Progenitor cell of endocrine pancreas (in vitro differentiated cells): ENCODE measurements at places on chromosomes 2 and 18. TPM values are rescaled to one million over a fixed set of nuclear protein-coding genes. Genes with fewer than 3 reads are reported as not detected.
A peak's percentile ranks its signal among the peaks of the same experiment; 100 is the strongest.

ADCYAP1 gene
- total RNA-seq = 0.11 TPM in 1 of 2 replicates, not detected in the other

MC2R gene
- not detected in 2 replicates for total RNA-seq

MDH1B gene
- total RNA-seq = 2.8 and 3.0 TPM in 2 replicates

EMILIN2 gene
- 8.7 and 12.5 TPM in 2 replicates for total RNA-seq

DNA sequence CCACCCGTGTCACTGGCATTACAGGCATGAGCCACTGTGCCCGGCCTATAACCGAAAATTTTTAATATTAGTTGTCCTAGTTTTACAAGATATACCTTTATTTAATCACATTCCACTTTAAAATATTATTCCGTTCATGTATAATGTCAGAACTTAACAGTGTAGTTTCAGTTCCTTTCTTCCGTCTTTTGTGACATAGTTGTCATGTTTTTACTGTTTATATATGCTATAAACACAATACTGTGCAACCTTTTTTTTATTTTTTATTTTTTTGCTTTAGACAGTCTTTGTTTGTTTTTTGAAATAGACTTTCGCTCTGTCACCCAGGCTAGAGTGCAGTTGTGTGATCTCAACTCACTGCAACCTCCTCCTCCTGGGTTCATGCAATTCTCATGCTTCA is 129.5 kb upstream of the TTC27 start:
- H3K4me1 ChIP-seq = no peaks in the 10 kb centered on the region
- H3K27ac ChIP-seq = no peak overlapping the region

DNA sequence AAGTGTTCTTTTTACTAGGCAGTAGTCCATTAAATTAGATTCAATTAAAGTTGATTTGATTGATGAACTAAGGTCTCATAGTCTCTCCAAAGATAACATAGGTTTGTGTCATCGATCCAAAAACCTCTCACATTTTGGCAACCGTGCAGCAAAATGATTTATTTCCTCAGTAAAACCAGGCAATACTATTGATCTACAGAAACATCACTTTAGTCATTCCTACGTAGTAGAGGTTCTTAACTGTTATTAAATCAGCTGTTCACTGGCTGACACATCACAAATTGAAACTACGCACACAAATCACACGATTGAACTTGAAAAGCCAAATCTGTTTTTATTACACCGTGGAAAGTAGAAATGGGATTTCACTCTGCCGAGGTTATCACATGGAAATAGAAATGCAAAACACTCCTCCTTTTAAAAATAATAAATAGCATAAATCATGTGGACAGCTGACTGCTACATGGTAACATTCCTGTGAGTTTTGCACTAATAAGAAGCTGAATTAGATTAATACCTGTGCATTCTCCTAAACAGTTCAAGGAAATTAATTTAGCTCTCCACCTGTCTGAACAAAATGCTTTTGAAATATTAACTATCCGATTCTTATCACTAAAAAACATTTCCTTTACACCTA is 262.5 kb downstream of the CDH20 start:
- H3K27ac ChIP-seq = no peak overlapping the region
- no peak overlapping the region for H3K4me3 ChIP-seq
- no peaks in the 10 kb centered on the region for H3K36me3 ChIP-seq
- peaks cover 3% of the 10 kb centered on the region for H3K27me3 ChIP-seq
- no peaks in the 10 kb centered on the region for H3K4me1 ChIP-seq

DNA sequence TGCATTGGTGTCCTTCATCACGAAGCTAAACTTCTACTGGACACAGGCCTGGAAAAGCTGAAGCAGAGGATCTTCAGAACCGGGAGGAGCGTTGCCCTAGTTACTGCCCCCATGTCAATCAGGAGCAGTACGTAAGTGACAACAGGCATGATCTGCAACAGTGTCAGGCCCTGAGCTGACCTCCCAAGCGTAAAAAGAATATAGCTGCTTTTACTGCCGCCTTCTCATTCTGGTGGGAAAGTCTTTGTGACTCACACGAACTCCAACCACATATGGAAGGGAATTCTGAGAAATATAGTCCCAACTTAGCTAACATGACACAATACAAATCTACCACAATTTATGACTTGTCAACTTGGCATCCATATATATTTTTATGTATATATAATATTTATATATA is 1007.7 kb upstream of the CDH2 start:
- peaks cover 3% of the 10 kb centered on the region for H3K4me1 ChIP-seq
- H3K4me3 ChIP-seq = no peak overlapping the region
- H3K27me3 ChIP-seq = no peaks in the 10 kb centered on the region
- no peaks in the 10 kb centered on the region for H3K36me3 ChIP-seq
- no peak for DNase-seq
- no peak overlapping the region for H3K27ac ChIP-seq

DNA sequence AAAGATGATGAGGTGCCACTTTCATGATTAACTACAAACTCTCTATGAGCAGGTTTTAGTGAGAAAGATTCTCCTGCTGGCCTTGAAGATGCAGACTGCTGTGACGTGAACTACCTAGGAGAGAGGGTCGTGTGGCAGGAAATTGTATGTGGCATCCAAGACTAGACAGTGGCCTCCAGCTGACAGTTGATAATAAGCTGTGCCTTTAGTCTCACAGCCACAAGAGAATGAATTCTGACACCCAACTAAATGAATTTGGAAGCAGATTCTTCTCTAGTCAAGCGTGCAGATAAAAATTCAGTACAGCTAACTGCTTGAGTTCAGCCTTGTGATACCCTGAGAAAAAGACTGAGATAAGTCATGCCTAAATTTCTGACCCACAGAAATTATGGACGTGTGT is 169.0 kb upstream of the COL3A1 start:
- no peaks in the 10 kb centered on the region for H3K36me3 ChIP-seq
- no peak overlapping the region for H3K27ac ChIP-seq
- no peak overlapping the region for H3K4me3 ChIP-seq
- no peaks in the 10 kb centered on the region for H3K4me1 ChIP-seq

- H3K4me3 ChIP-seq = no peak overlapping the region
- H3K4me1 ChIP-seq = peaks cover 22% of the 10 kb centered on the region
- DNase-seq = no peak
- peak overlapping the region; percentile 74 for H3K27ac ChIP-seq
- no peaks in the 10 kb centered on the region for H3K27me3 ChIP-seq
Measured at GRCh38 chr2:218230882-218231281, 13.9 kb downstream of the ARPC2 start.

DNA sequence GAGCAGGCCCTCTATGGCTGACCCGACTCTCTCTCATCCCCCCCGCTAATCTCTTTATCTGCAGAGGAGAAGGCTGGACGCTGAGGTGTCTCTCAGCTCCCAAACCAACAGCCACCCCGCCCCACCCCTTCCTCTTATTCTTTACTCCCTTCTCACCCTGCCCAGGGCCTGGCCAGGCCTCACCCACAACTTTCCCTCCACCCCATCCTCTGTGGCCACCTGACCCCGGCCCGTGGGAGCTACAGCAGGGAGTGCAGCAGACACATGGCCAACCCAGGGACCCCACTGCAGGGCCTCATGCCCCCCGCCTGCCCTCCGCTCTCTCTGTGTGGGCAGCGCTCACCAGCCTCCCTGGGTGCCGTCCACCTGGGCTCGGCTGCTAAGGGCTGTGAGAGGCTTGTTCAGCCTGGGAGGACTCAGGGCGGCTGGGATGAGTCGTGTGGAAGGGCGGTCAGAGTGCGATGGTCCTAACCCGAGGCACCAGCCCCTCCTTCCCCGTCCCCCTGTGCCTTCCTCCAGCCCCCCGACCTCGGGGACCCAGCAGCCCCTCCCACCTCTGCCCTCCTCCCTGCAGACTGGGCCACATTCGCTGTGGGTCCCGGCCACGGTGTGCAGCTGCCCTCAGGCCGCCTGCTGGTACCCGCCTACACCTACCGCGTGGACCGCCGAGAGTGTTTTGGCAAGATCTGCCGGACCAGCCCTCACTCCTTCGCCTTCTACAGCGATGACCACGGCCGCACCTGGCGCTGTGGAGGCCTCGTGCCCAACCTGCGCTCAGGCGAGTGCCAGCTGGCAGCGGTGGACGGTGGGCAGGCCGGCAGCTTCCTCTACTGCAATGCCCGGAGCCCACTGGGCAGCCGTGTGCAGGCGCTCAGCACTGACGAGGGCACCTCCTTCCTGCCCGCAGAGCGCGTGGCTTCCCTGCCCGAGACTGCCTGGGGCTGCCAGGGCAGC is 6.8 kb downstream of the NEU4 start:
- no peak overlapping the region for H3K4me3 ChIP-seq
- peaks cover 4% of the 10 kb centered on the region for H3K27me3 ChIP-seq

GRCh38 chr2:220106065-220106464 is 478.6 kb downstream of the SLC4A3 start:
- DNase-seq = no peak
- no peak overlapping the region for H3K4me3 ChIP-seq
- H3K4me1 ChIP-seq = peaks cover 6% of the 10 kb centered on the region
- H3K36me3 ChIP-seq = no peaks in the 10 kb centered on the region
- no peak overlapping the region for H3K27ac ChIP-seq

GRCh38 chr18:38241736-38242135 is 676.1 kb upstream of the CELF4 start:
- H3K27me3 ChIP-seq = no peaks in the 10 kb centered on the region
- H3K27ac ChIP-seq = no peak overlapping the region
- no peak overlapping the region for H3K4me3 ChIP-seq
- no peaks in the 10 kb centered on the region for H3K36me3 ChIP-seq

GRCh38 chr2:70797506-70797905 is 7.1 kb upstream of the FIGLA start:
- H3K27ac ChIP-seq = no peak overlapping the region
- DNase-seq = no peak
- H3K27me3 ChIP-seq = peaks cover 67% of the 10 kb centered on the region
- no peaks in the 10 kb centered on the region for H3K36me3 ChIP-seq

DNA sequence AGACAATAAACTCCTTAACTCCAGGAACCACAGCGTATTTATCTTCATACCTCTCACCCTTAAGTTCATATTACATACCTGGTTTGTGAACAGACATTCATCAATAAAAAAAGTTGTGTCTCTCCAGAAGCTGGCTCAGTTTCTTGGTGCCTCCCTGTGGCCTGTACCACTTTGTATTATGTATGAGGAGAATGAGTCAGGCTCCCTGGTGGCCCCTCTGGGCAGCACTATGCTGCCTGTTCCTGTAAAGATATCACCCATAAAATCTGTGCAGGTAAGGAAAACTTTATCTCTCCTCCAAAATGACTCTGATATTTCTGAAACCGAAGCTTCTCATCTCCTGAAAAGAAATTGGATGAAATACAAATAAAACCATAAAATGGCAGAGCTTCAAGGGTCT is 198.4 kb upstream of the NT5C1B start:
- DNase-seq = no peak
- H3K4me1 ChIP-seq = peaks cover 19% of the 10 kb centered on the region
- peaks cover 12% of the 10 kb centered on the region for H3K27me3 ChIP-seq
- H3K36me3 ChIP-seq = peaks cover 1% of the 10 kb centered on the region
- H3K27ac ChIP-seq = no peak overlapping the region

- no peak for DNase-seq
- H3K27ac ChIP-seq = no peak overlapping the region
- H3K4me3 ChIP-seq = no peak overlapping the region
- H3K27me3 ChIP-seq = peaks cover 21% of the 10 kb centered on the region
- no peaks in the 10 kb centered on the region for H3K36me3 ChIP-seq
Measured at GRCh38 chr18:48351216-48352050, 57.8 kb downstream of the ZBTB7C start.

DNA sequence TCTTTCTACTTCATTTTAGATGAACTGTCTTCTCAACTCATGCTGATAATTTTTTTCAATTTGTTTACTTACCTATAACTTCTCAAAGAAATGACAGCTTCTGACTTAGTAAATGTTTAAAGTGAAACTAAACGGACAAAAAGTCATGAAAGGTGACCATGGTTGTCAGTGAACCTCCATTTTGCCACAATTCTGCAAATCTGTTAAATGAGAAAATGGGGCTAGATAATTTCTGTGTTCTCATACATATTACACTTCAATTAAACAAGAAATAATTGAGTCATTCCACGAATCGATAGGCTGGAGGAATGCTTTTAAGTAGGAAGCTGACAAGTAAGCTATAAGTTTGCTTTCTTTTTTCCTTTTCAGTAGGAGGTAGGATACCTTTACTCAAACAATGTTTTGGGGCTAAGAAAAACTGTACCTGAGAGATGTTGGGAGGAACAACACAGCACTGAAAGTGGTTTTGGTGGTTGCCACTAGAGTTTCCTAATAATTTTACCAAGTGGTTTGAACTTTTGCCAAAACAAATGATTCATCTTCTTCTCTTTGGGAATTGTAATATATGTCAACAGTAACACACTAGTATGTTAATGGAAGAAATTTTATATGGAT is 17.1 kb downstream of the DYNAP start:
- H3K4me1 ChIP-seq = peaks cover 16% of the 10 kb centered on the region
- no peak overlapping the region for H3K27ac ChIP-seq
- H3K4me3 ChIP-seq = no peak overlapping the region
- H3K36me3 ChIP-seq = no peaks in the 10 kb centered on the region

DNA sequence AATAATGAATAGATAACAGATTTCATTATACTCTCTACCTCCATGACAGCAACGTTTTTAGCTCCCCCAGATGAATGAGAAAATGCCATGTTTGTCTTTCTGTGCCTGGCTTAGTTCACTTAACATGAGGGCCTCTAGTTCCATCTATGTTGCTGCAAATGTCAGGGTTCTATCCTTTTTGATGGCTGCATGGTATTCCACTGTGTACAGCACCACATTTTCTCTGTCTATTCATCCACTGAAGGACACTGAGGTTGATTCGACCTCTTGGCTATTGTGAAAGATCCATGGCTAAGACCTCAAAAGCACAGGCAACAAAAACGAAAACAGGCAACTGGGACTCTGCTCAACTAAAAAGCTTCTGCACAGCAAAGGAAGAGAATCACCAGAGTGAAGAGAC is 264.6 kb downstream of the HDAC4 start:
- H3K27ac ChIP-seq = no peak overlapping the region
- H3K4me1 ChIP-seq = no peaks in the 10 kb centered on the region
- DNase-seq = no peak
- no peaks in the 10 kb centered on the region for H3K27me3 ChIP-seq
- H3K36me3 ChIP-seq = peaks cover 26% of the 10 kb centered on the region
- H3K4me3 ChIP-seq = no peak overlapping the region

DNA sequence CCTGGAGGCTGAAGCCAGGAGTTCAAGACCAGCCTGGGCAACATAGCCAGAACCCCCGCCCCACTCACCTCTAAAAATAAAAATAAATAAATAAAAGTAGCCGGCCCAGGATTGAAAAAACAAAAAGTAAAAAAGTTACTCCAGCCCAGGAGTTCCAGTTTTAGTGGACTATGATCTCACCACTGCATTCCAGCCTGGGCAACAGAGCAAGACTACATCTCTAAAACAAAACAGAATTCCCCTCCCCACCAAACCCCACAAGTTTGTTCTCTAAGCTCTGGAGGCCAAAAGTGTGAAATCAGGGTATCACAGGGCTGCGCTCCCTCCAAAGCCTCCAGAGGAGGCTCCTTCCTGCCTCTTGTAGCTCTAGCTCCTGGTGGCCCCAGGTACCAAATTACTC is 1.7 kb downstream of the D2HGDH start:
- no peaks in the 10 kb centered on the region for H3K4me1 ChIP-seq
- peaks cover 4% of the 10 kb centered on the region for H3K36me3 ChIP-seq

DNA sequence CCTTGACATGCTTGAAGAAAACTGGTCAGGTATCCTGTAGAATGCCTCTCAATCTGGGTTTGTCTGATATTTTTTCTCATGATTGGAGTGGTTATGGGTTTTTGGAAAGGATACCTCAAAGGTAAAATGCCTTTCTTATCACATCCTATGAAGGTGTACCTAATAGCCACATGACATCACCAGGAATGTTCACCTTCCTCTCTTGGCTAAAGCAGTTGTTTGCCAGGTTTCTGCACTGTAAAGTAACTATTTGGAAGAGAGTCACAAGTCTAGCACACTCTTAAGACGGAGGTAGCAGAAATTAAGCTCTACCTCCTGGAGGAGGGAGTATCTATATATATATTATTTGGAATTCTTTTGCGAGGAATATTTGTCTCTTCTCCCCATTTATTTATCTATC is 17.9 kb upstream of the MIB1 start:
- H3K4me1 ChIP-seq = no peaks in the 10 kb centered on the region
- H3K36me3 ChIP-seq = no peaks in the 10 kb centered on the region
- H3K27ac ChIP-seq = no peak overlapping the region
- no peak for DNase-seq
- no peak overlapping the region for H3K4me3 ChIP-seq
- H3K27me3 ChIP-seq = no peaks in the 10 kb centered on the region
